ENCODE measurements at places on chromosomes 12 and 14. TPM values are rescaled to one million over a fixed set of nuclear protein-coding genes. Genes with fewer than 3 reads are reported as not detected.

GRCh38 chr12:109731806-109732205, 18.2 kb downstream of the FAM222A start:
- no peak for DNase-seq

DNA sequence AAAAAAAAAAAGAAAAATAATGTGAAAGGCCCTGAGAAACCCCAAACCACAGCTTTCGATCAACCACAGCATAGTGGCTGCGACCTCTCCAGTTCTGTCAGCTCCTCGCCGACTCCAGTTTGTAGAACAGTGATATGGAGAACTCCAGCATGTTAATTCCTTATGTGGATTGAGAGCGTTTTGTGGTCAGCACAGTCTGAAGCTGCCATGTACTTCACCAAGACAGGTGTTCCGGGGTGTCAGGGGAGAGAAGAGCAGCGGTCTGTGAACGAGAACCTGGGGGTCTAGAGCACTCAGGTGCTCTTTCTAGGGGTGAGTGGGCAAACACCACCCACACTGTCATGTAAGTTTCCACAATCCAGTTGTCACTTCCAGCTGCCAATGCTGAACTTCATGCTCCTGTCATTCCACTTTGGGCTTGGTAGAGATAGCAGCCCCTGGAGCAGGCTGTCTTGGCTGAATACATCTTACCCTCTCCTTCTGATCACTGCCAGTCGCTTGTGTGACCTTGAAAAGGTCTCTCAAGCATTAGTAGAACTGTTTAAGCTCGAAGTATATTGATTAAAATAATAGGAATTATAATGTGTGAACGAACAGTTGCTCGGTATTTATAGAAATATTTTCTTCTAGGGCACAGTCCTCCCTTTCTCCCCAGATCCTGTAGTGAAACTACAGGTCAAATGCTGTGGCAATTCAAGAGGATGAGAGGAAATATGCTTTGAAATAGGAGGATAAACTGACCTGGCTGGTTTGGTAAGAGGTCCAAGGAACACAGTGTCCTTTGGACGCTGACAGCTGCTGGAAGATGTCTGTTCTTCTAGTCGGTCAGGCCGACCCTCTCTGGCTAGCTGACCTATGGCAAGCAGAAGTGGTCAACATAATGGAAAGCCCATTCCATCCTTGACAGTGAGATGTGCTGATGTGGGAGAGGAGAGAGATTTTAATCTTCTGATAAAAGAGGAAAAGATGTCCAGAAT, 15.7 kb upstream of the MAX start:
- no peak for DNase-seq

GRCh38 chr12:25249931-25250738, 594 bp downstream of the KRAS start:
- DNase-seq = peak; percentile 50

DNA sequence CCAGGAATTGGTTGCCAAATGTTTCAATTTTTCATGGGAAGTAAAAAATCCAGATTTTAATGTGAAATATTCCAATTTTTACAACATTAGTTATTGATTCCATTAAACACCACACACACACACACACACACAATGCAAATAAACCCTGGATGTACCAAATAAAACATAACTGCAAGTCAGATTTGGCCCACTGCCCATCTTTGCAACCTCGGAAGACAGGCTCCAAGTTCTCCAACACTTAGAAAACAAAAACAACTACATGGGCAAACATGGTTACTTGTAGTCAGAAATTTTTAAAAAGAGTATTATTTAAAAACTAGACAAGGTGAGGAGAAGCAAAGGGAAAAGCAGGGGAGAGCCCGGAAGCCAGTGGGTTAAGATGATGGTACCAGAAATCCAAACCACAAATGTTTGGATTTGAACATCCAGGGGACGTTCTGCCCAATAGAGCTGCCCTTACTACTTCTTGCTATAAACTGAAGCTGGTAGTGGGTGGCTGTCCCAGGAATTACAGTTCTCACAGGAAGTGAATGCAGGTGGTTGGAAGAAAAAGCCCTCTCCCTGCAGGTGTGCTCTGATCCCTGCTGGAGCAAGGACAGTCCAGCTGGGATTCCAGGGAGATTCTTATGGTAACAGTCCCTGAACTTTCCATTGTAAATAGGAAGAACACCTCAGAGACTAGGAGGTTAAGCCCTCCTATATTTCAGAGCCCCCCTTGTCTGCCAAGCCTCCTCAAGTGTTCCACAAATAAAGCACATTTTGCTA, 111.7 kb downstream of the SLC25A21 start:
- no peak for DNase-seq

DNA sequence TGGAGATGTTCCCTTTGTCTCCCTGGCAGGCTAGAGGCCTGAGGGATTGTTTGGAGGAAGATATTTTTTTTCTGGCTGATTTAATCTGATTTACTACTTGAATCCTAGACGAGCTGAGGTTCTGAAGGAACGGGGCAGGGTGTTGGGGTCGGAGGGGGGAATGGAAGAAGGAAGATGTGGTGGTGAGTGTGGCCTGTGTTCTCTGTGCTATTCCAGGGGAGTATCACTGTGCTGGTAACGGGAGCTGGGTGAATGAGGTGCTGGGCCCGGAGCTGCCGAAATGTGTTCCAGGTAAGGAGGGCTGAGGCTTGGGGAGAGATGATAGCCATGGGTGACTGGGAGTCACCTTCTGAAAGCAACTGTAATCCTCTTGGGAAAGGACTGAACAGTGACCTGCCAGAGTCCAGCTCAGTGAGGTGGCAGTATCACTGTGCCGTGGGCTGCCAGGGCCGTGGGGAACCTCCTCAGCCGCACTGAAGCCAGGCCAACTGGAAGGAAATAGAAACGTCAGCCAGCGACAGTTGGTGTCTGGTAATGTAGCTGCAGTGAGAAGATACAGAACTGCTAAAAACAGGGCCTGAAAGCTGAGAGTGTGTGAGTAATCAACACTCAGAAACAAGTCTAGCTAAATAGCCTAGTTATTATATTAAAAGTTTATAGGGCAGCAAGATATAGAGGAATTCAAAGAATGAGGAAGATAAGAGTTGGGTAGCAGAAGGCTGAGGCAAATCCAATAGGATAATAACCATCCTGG, 7.9 kb downstream of the C1S start:
- no peak for DNase-seq

- DNase-seq = no peak
These were observed 28.8 kb downstream of the KLRK1 start for GRCh38 chr12:10361084-10361483.

DNA sequence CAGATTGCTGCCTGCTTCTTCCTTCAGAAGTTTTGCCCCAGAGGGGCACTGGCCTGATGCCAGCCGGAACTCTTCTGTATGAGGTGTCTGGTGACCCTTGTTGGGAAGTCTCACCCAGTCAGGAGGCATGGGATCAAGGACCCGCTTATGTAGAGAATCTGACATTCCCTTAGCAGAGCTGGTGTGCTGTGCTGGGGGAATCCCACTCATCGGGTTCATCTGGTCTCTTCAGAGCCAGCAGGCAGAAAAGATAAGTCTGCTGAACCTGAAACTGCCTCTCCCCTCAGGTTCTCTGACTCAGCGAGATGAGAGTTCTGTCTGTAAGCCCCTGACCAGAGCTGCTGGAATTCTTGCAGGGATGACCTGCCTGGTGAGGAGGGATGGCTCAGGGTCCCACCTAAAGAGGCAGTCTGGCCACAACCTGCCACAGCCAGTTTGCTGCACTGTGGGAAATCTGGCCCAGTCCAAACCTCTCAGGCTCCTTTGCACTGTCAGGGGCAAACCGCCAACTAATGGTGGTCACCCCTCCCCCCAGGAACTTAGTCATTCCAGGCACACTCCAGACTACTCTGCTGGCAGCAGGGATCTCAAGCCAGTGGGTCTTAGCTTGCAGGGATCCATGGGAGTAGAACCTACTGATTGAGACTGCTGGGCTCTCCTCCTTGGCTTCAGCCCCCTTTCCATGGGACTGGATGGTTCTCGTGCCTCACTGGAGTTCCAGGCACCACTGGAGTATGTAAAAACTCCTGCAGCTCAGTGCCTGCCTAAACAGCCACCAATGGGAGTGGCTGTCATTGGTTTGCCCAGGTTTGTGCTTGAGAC, 4.1 kb downstream of the CLEC2D start:
- peak; percentile 41 for DNase-seq

DNA sequence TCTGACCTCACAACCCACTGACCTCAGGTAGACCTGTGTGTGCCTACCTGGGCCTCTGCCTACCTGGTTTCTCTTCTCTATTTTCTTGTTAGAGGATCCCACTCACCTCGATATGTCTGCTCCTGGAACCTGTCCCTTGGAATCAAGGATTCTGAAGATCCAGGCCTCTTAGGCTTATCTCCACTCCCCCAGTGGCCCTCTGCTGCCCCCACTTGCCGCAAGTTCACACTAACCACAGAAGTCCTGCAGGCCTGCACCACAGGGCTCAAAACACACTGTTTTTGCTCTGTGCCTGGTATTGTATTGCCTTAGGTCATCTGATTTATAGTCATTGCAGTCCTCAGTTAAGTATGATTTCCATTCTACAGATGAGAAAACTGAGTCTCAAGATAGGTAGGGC, 15.3 kb upstream of the NRXN3 start:
- DNase-seq = no peak

- DNase-seq = no peak
These were observed 168.3 kb downstream of the PAWR start for GRCh38 chr12:79522257-79522988.

DNA sequence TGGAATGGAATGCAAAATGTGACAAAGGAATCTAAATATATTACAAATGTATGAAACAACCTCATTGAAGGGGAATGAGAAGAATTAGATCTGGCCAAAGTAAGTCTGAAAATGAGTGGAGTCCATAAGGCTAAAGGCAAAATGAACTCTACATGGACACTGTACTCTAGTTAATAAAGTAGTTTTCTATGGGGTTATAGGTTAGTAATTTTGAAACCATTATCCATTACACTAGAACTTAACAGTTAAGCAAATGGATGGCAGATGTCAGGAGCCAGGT, 222.1 kb downstream of the NUAK1 start:
- DNase-seq = no peak

- no peak for DNase-seq
These were observed 2.5 kb downstream of the DUSP6 start for GRCh38 chr12:89349814-89350213.

DNA sequence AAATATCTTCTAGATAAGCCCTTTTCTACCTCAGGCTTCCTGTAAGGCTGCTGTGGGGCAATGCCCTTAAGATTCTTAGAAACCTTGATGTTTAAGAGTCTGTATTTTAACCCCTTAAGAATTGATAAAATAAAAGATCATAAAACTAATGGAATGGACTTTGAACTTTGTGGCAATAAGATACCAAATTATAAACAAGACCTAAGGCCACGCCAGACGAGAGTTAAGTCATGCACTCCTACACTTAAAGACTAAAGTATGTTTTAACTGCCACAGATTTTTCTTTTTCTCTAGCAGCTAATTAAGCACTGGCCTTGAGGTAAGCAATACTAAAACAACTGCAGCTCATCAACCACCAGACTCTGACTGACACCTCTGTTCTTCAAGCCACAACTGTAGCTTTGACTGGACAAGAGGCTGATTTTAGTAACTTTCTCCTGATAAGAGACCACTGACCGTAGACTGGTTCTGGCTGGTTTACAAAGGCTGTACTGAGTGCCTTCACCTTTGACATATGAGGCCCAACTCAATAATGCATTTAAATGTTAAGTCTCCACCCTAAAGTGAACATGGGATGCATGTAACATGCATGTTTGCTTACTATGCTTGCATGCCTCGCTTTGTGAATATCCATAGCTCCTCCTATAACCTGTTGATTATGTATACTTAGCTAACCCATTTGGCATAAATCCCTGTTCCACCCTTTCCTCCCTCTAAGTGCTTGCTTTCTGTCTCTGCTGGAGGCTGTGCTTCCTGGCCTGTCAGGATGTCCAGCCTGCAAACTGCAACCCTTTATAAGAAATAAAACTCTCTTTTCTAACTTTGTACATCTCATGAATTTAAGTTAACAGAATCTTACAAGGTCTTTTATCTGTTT, 71.9 kb downstream of the KLHL28 start:
- no peak for DNase-seq

- no peak for DNase-seq
These were observed 4.0 kb downstream of the VPS37B start for GRCh38 chr12:122891661-122892525.

DNA sequence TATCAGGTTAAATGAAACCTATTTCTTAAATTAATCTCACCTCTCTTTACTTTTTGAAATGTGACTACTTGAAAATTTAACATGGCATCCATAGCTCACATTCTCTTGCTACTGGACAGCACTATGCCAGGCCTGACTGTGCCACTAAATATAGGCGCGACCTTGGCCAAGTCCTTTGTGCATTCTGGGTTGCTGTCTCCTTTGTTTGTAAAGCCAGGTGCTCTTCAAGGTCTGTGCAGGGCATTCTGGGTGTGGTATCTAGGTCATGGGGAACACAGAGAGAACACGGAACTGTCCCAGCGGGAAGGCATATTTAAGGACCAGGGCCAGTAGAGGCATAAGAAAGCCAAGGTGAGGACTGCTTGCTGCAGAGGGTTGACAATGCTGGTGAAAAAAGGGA, 121.2 kb downstream of the ZNF664 start:
- DNase-seq = no peak

DNA sequence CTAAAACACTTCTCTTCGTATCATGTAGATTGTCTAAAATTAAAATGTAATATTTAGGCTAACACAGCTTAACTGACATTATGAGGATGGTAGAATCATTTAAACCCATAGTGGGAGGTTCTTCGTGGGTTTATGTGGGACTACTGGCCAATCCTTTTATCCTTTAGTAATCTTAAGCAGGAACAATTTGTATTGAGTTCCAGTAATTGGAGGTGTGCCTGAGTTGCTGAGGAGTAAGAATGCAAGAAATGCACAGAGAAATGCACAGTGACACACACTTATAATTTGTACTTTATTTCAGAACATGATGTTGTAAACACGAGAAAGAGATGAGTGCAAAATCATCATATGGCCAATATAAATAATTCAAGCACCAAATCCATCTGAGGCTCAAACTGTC, 22.3 kb downstream of the OTOGL start:
- DNase-seq = no peak

- DNase-seq = no peak
These were observed 14.6 kb downstream of the OR10P1 start for GRCh38 chr12:55651299-55651683.

DNA sequence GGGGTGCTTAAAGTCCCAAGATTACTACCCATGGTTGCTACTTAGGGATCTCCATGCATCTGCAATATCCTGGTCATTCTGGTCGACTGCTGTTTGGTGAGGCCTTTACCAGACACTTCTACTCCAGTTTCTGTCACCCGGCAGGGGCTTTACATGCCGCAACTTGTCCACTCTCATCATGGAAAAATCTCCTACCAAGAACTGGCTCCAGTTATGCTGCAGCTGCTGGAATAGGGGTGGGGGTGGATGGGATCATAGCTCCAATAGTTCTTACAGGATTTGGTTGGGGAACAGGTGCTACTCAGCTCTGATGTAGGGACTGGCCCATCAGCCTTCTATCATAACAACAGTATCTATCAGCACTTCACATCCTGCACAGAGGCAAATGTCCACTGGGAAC, 51.6 kb downstream of the SPTB start:
- DNase-seq = no peak

FSCB gene
- polyA plus RNA-seq = not detected

SOCS4 gene
- 2.5 TPM for polyA plus RNA-seq

SLC39A2 gene
- polyA plus RNA-seq = not detected

ACACB gene
- polyA plus RNA-seq = 0.94 TPM

FBLN5 gene
- polyA plus RNA-seq = 21.2 TPM

MDGA2 gene
- not detected for polyA plus RNA-seq

PTHLH gene
- 0.15 TPM for polyA plus RNA-seq

A2M gene
- polyA plus RNA-seq = not detected

NEUROD4 gene
- not detected for polyA plus RNA-seq

MGST1 gene
- polyA plus RNA-seq = not detected

RHOJ gene
- polyA plus RNA-seq = not detected

Data from CD4-positive, CD25-positive, alpha-beta regulatory T cell (primary cell).